Glomerular endothelial cell (primary cell): ENCODE measurements at places on chromosomes 3 and 15. TPM values are rescaled to one million over a fixed set of nuclear protein-coding genes. Genes with fewer than 3 reads are reported as not detected.

Gene ADGRG7
- total RNA-seq: not detected in 2 replicates

Gene VIPR1
- total RNA-seq: 1.4 and 6.9 TPM in 2 replicates

Gene ROBO2
- 0.35 TPM in 1 of 2 replicates, not detected in the other for total RNA-seq

Gene ROPN1
- total RNA-seq: not detected in 2 replicates

Gene DLEC1
- not detected in 2 replicates for total RNA-seq

Gene C3orf18
- total RNA-seq: 4.2 and 4.8 TPM in 2 replicates

Gene DENND4A
- total RNA-seq: 18.2 and 26.2 TPM in 2 replicates

Gene FES
- 91.5 and 107 TPM in 2 replicates for total RNA-seq

Gene TARS3
- total RNA-seq: 8.5 and 10.1 TPM in 2 replicates

Gene DLL4
- 91.1 and 213 TPM in 2 replicates for total RNA-seq

Gene OXTR
- total RNA-seq: 1.1 and 4.8 TPM in 2 replicates

Gene PLA2G4E
- total RNA-seq: not detected in 2 replicates

Gene RARRES1
- total RNA-seq: 1.3 and 4.8 TPM in 2 replicates

Gene ZNF197
- total RNA-seq: 10.4 and 11.1 TPM in 2 replicates

Gene PLS1
- 0.82 and 2.9 TPM in 2 replicates for total RNA-seq

Gene PARP15
- total RNA-seq: 1.1 and 4.3 TPM in 2 replicates

Gene CASR
- not detected in 2 replicates for total RNA-seq

Gene APBA2
- total RNA-seq: 53.5 and 59.1 TPM in 2 replicates

Gene ABHD6
- total RNA-seq: 8.4 and 9.5 TPM in 2 replicates

Gene UBAP1L
- 0.53 and 1.6 TPM in 2 replicates for total RNA-seq

Gene SLC28A2
- total RNA-seq: not detected in 2 replicates

Gene PODXL2
- 20.5 and 21.5 TPM in 2 replicates for total RNA-seq

Gene KLHL6
- 9.5 and 13.0 TPM in 2 replicates for total RNA-seq

Gene CACNA1D
- not detected in 2 replicates for total RNA-seq
